NCI-H2081 treated with DMSO at 0.1 percent for 48 hours (cell line): ENCODE measurements at places on chromosomes 4 and X.

GRCh38 chr4:10753856-10754402, 69.4 kb upstream of the CLNK start:
- DNase-seq, result no peak

DNA sequence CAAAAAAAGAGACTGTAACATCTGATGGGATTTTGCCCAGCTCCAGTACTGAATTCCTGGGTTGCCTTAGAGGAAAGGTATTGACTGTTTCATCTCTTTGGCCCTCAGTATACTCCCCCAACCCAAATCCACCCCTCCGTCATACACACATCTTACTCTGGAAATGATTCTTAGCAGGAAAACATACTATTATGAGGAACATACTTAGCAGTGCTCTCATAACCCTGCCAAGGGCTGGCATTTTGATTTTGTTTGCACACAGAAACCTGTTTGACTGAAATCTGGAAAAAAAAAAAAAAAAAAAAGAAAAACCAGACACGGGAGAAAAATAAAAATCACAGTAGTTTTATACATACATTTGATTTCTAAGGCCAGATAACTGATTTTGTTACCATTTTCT, 19.4 kb upstream of the AR start:
- DNase-seq, result no peak

DNA sequence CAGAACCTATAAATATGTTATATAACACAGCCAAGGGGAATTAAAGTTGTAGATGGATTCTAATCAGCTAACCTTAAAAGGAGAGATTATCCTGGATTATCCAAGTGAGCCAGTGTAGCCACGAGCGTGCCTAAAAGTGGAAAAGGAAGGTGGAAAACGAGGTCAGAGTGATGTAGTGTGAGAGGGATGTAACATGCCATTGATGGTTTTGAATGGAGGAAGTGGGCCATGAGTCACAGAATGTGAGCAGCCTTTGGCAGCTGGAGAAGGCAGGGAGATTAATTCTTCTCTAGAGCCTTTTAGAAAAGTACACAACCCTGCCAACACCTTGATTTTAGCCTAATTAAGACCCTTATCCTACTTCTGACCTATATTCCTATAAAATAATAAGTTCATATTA, 149.1 kb downstream of the SLC39A8 start:
- no peak for DNase-seq

DNA sequence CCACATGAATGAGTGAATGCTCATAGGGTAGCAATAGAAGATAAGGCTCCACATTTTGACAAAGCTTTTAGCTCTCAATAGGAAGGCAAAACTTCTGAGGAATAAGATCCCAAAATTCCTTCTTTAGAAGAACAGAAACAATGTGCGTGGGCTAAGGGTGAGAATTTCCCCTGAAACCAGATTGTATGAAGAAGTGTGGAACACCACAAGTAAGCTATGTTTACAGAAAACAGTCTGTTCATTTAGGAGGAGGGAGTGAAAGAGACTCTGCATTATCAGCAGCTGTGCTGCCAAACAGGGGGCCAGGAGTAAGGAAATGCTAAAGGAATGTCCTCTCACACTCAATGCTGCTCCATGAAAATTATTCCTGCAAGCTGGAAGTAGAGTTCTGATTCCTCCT, 851.6 kb downstream of the CENPC start:
- DNase-seq, result no peak

- DNase-seq, result no peak
These were observed 58.5 kb upstream of the PRDM8 start for GRCh38 chr4:80138551-80139538.

DNA sequence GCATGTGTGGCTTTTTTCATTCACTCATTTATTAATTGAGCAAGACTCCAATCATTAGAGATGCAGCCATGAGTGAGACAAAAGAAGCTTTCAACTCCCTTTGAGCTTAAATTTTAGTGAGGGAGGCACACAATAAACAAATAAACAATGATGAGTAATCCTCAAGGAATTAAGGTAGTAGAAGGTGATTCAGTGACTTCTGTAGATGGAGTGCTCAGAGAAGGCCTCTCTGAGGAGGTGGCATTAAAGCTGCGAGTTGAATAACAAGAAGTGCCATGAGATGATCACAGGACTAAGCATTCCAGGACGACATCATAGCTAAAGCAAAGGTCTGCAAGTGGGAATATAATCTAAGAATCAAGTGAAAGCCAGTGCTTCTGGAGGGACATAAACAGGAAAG, 77.6 kb downstream of the NWD2 start:
- no peak for DNase-seq

DNA sequence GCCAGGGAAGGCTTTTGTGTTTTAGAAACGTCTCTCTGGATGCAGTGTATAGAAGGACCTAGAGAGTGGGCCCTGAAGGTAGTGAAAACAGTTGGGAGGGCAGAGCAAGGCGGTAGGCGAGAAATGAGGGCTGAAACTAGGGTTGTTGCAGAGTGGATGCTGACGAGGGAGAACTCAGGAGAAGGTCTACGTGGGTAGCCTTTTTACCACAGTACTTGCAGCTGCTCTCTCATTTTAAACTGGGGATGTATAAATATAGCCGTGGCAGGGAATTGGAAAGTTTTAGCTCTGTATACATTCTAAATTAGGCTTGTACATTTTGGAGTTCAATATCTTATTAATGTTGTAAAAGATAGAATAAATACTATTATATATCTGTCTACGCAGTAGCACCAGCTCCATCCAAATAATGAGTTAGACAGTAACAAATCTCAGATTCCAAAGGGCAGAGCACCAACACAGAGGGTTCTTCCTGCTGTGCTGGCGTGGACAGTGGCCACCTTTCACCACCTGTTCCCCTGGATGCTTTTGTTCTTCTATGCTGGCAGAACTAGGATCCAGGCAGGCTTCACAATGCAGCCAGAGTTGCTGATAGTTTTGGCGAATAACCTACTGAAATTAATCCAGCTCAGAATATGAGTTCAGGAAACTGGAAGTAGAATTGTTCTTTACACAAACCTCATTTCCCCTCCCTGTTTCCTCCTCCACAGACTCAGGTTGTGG, 31.7 kb downstream of the CCNG2 start:
- DNase-seq, result no peak

- DNase-seq, result no peak
These were observed 940.3 kb upstream of the LCORL start for GRCh38 chr4:18961879-18962278.
